ENCODE measurements at places on chromosomes 1 and 21.
A peak's percentile ranks its signal among the peaks of the same experiment; 100 is the strongest.

DNA sequence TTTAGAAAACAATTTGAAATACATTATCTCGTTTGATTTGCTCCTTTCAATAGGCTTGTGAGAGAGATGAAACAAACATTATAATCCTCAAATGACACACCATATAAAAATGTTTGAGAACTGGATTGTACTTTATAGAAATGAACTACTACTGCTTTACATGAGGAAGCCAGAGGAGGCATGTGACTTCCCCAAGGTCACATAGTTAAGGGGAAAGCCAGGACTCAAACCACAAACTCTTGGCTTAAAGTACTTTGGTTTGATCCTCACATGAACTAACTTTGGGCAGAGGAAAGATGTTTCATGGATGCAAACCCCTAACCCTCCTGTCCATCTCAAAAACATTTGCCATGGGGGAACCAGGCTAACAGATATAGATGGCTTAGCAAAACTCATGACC lies 4.7 kb downstream of the ARHGEF11 start:
- DNase-seq = no peak

- peak; percentile 46 for DNase-seq
These were observed 76.6 kb downstream of the NDUFS5 start for GRCh38 chr1:39102537-39103327.

DNA sequence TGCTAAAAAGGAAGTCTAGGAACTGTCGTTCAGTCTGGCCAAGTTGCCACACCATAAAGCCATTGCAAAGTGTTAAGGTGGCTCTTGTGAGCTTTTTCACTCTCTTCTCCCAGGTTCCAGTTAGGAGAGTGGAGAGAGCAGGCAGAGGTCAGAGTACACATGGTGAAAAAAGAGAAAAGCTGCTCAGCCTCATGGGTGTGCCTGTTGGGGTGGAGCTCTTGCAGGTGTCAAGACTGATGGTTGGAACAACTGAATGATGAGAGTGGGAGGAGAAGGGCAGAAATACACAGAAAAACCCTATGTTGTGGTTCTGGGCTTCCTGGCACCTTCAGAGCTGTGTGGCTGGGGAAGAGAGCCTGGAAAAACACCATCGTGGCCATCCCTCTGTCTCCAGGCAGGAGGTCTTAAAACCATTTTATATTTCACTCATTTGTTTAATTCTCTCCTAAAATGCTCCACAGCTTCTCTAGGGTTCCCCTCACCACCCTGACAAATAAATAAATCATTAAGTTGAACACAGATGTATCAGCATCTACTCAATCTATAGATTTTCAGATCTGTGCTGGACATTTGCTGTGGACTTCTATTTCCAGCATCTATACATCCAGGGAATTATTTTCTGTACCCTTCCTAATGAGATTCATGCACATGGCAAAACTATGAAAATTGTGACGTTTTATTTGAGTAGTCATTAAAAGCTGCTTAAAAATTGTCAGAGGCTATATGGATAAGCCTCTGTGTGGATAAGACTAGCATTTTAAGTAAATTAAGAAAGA lies 17.5 kb downstream of the UBASH3A start:
- no peak for DNase-seq

- no peak for DNase-seq
These were observed 43.5 kb downstream of the MAST2 start for GRCh38 chr1:45846931-45847330.

DNA sequence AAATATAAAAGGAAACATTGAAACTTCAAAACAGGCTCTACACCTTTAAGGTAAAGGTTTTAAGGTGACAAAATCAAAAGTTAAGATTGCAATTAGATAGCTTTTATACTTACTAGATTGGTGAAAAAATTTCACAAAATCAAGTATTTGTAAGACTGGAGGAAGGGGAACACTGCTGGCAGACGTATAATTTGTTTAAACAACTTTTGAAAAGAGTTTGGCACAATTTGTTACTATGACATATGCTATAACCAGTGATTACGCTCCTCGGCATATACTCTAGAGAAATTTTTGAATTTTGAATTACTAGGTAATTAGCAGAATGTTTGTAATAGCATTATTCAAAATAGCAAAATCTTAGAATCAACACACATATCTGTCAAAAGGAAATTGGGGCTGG lies 425.0 kb downstream of the LRRIQ3 start:
- no peak for DNase-seq

DNA sequence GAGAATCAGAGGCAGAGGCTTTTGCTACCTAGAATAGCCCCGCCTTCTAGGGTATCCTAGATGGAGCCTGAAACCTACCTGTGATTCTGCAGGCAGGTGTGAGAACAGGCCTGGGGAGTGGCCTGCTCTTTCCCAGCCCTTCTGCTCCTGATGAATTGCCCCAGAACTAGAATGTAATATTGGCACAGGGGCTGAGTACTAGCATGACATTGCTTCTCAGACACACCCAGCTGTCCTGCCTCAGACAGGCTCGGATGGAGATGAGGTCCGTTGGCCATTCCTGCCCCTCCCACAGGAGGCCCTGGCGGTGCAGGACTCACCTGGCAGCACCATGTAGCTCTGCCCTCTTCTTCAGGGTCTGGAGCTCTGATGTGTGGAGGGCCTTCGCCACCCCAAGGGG lies 237.6 kb downstream of the GRIK3 start:
- DNase-seq = no peak

DNA sequence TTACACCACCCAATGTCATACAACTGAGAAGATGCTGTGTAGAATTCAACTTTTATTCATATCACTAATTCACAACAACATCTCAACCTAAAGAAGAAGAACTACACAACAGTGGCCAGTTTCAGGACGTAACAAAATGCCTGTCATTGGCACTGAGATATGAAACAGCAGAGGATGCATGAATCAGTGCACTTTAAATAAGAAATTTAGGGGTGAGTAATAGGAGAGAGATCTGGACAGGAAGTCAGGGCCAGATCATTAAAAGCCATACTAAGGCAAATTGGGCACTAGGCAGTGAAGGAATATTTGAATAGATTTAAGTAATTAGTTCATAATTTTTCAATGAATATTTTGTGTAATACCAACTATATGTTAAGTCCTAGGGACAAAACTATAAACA lies 510.5 kb downstream of the PLPP3 start:
- no peak for DNase-seq

GRCh38 chr1:228803421-228803820 lies 68.1 kb downstream of the RHOU start:
- DNase-seq = no peak

DNA sequence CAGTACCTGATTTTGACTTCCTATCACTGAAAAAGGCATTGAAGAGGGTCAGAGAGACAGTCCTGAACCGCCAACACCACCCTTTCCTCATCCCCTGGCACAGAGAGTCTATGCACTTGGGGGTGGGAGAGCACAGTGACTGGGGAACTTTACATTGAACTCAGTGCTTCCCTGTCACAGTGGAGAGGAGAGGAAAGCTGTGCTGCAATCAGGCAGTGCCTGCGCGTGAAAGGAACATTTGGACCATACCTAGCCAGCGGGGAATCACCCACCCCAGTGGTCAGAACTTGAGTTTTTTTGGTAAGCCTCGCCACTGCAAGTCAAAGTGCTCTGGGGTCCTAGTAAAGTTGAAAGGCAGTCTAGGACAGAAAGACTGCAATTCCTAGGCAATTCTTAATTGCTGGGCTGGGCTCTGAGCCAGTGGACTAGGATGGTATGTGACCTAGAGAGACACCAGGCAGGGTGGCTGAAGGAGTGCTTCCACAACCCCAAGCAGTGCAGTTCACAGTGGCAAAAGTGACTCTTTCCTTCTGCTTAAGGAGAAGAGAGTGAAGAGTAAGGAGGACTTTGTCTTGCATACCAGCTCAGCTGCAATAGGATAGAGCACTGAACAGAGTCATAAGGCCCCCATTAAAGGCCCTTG lies 9.4 kb upstream of the HENMT1 start:
- no peak for DNase-seq

DNA sequence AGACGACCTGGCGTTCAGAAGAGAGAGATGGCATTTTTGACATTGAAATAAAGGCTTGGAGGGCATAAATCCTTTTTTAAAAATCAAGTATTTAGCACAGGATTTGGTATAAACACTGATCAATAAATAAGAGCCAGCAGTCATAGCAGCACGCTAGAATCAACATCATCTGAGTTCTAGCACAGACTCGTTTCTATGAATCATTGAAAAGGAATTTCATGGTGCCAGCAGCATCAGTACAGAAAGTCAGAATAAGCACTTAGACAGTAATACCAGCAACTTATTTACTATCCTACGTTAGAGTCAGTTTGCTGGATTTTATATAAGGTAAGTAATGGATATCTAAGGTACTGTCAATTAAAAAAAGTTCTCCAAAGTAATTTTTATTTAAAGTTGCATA lies 119.3 kb downstream of the HLCS start:
- DNase-seq = no peak

DNA sequence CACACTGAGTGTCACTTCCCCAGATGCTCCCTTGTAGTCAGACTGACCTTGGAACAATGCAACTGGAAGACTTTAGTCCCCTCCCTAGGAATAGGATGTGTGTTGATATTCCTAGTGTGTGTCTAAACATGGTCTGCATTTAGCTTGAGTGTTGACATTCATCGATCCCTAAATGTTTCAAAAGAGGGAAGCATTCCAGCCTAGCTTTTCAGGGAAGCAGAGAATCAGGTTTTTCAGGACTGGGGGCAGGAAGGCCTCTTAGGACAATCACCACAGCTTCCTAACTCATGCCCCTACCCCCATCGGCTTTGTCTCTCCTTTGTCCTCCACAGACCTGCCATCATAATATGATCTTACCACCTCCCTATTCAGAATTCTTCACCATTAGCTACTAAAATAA lies 43.4 kb downstream of the NMNAT2 start:
- no peak for DNase-seq

- DNase-seq = no peak
These were observed 439.4 kb downstream of the CAMTA1 start for GRCh38 chr1:7224644-7225043.

DNA sequence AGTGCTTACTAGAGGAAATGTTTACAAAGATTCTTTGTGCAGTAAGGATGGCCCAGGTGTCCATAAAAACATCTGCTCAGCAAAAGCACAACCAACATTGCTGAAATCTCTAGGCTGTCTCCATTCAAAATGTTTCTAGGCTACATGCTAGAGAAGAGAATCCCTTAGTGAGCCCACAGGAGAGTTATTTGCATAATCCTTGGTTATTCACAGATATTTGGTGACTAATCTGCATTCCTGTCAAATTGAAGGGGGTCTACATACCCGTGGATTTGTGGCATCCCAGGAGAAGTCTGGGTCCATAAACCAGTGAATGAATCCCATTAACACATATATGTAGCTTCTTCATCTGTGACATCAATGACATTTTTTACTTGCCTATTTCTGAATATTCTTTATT lies 261.3 kb upstream of the ESRRG start:
- DNase-seq = no peak

- DNase-seq = no peak
These were observed 174.4 kb upstream of the UBE2U start for GRCh38 chr1:64029037-64029436.

- DNase-seq = no peak
These were observed 77.3 kb downstream of the SIK1 start for GRCh38 chr21:43349644-43350043.

GRCh38 chr1:12142891-12143630 lies 23.7 kb upstream of the TNFRSF1B start:
- DNase-seq = no peak

GRCh38 chr1:9106286-9106685 lies 22.6 kb downstream of the GPR157 start:
- DNase-seq = no peak

GRCh38 chr1:101065575-101065974 lies 40.0 kb upstream of the DPH5 start:
- DNase-seq = no peak

DNA sequence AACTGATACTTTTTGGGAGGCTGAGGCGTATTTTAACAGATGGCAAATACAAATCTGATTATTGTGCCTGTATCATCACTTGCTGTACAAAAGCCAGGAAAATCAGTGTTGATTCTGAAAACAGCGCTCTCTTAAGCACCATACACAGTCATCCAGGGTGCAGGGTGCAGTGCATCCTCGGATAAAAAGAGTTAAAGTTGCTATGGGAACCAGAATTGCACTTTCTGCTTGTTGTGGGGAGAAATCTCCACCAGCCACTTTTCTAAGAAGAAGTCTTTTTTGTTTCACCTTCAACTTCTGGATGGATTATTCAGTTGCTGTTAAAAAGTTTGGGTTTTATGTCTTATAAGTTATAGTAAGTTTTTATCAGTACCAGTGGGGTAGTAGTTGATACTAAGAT lies 3.8 kb downstream of the LAMC1 start:
- DNase-seq = no peak

DNA sequence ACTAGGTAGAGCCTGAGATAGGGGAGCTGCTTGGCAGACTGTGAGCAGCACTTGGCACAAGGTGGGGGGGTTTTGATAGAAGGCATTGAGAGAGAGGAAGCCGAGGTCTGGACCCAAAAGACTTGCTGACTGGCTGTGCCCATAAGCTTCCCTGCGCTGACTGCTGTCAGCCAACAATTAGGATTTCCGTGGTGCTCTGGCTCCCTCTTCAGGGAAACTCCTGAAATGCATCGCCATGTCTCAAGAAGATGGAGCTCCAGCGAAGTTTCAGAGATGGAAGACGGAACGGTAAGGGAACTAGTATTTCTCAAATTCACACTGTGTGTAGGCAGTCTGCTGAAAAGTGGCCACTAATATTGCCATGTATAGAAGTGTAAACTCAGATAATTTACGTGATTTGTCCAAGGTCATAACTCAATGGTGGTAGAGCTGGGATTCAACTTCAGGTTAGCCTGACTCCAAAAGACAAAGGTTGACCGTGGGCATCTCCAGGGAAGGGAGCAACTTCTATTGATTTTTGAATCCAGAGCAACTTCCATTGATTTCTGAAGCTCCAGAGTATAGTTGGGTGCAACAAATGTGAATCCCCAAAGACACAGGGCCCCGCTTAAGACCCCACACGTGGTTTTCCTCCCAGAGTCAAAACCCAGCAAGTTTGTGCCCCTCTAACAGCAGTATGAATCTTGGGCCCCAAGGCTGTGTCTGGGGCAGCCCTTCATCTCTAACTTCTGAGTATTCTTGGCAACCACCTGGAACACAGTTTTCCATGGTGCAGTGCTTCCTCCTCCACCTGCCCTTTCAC lies 44.5 kb upstream of the CRNN start:
- no peak for DNase-seq

- no peak for DNase-seq
These were observed 90.8 kb downstream of the GTF2B start for GRCh38 chr1:88800382-88801051.

DNA sequence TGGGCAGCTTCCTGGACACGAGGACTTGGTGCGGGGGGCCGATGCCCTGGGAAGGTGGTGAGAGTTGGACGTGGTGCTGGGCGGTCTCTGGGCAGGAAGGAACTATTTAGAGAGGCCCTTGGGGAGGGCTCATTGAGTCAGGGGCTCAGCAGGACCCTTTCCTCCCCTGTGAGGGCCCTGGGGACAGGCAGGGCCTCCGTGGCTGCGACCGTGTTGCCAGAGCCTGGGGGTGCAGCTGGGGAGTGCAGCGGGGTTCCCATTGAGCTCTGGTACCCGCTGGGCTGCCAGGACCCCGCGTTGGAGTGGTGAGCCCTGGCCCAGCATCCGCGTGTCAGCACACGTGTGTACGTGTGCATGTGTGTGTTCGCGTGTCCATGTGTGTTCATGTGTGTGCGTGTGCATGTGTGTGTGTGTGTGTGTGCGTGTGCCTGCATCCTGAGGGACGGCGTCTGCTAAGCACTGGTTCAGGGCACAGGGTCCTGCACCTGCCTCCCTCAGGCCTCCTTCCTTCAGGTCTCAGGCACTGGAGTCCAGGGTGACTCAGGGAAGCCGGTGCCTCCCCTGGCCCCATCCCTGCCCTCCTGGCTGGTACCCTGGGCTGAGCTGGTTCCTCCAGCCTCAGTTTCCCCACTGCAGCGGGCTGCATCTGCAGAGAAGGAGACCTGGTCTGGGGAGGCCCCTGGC lies 10.7 kb downstream of the RNF223 start:
- DNase-seq = no peak
